ENCODE measurements at places on chromosomes 11 and 22.

DNA sequence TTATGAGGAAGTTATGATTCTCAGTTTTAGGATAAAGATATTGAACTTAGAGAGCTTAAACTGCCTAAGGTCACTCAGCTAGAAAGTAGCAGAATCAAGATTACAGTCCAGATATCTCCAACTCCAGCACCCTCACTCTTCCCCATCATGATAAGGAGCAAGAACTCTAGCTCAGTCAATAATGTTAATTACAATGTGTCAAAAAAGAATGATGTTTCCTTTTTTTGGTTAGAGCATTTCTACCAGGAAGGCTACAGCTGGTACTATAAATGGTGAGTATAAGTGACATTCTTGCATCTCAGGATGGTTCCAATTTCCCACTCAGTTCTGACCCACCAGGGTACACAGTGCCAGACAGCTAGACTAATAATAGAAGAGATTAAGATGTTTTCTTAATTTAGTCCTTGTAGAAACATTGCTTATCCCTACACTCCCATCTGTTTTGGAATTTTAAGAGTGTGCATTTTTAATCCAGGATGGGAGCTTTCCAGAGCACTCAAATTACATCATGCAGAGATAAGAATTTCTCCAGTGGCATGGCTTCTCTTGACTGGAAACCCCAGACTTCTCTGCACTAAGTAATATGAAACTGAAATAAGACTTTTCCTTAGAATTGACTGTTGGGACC, 21.6 kb upstream of the BBOX1 start:
- DNase-seq: no peak

GRCh38 chr11:69562816-69563215, 78.1 kb upstream of the CCND1 start:
- DNase-seq: no peak

DNA sequence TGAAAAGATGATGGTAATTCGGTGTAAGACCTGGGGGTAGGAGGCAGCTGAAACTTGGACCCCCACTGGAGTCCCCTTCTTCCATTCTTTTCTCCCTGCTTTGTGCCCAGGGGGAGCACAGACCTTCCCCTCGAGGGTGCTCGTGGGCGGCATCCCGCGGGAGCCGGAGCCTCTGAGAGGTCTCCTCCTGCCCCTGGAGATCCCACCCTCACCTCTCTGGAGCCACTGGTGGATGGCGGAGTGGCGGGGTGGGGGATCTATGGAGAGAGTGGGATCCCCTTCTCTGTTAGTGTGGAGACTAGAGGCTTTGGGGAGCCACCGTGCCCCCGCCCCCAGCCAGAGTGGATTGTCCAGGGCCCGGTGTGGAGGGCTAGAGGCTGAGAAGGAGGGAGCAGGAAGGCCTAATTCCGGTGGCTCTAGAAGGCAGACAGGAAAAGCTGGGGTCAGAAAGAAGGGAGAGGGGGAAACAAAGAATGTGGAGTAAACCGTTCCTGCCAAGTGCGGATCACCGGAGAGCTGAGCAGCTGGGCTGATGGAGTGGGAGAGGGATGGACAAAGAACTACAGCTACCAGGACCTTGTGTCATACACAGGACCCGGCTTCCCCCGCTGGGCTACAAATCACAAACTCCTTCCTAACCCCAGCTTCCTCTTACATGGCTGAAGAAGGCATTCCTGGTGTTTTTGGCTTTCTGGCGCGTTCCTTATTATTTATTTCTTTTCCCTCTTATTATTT, 41.9 kb downstream of the KCNJ1 start:
- no peak for DNase-seq

DNA sequence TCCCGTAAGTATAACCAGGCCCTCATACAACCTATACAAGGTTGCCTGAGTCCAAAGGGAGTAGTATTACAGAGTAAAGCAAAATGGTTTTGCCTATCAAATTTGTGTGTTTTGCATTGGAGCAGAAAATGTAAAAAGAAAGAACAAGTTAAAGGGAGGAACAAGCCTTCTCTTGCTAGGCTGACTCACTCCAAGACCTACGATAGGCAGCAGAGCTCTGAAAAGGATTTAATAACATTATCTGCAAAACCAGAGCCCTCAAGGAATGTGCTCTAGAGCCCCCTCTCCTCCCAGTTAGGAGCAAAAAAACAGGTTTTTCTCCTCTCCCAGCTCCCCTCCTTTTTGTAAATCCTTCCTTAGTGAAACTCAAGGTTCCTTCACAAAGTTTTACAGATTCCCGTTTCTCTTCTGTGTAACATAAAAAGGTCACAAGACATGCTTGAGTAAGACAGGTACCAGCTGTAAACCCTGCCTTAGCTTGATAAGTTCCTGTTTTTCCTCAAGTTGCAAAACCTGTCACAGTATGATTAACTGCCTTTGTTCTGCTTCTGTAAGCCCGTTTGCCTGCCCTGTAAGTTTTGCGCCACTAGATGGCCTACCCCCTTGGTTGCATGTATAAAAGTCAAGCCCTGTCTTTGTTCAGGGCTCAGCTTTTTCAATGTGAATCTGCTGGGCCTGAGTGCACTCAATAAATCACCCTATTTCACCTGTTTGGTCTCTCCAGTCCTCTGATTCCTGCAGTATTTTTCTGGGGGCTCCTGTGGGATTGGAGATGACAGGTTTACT, 498.2 kb downstream of the KCNA4 start:
- no peak for DNase-seq

DNA sequence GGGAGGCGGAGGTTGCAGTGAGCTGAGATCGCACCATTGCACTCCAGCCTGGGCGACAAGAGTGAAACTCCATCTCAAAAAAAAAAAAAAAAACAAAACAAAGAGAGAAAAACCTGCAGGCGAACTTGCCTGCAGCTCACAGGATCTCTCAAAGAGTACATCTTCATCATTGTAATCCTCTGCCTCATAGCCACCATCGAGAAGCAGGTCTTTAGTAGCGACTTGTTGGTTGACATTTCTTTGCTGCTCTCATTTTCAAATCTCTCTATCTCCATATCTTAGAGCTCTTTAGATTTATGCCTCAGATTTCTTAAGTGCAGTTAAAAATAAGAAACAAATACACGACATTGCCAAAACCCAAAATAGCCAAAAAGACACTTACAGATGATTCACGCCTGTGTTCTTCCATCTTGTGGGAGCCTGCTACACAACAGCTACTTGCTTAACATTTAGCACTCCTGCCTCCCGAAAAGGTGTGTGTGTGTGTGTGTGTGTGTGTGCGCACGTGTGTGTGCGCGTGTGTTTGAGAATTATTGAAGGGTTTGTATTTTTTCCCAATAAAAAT, 14.6 kb downstream of the FAM227A start:
- DNase-seq: no peak

- peak; percentile 62 for DNase-seq
Measured at GRCh38 chr22:24951942-24952836, at the start of gene KIAA1671. Gene KIAA1671 (plus strand): TSS chr22:24952716. CDS start chr22:25028000, 75,284 bp downstream.

DNA sequence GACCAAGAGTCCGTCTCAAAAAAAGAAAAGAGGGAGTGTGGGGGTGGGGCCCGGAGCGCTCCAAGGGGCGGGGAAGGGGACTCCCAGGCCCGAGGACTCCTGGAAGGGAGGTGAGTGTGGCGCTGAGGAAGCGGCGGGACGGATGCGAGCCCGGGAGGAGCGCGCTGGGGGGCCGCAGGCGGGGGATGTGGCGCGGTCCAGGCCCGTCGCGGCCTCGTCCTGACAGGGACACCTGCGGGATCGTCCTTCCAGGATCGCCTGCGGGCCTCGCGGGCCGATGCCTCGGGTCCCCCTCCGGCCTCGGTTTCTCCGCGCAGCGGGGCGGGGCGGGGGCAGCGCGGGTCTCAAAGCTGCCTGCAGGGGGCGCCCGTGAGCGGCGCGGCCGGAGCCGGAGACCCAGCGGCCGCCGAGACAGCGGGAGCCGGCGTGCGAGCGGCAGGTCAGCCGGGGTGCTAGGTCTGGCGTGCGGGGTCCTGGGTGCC, 3.8 kb upstream of the ADORA2A start:
- no peak for DNase-seq

GRCh38 chr22:44814266-44815098, 62.1 kb downstream of the ARHGAP8 start:
- DNase-seq: no peak

DNA sequence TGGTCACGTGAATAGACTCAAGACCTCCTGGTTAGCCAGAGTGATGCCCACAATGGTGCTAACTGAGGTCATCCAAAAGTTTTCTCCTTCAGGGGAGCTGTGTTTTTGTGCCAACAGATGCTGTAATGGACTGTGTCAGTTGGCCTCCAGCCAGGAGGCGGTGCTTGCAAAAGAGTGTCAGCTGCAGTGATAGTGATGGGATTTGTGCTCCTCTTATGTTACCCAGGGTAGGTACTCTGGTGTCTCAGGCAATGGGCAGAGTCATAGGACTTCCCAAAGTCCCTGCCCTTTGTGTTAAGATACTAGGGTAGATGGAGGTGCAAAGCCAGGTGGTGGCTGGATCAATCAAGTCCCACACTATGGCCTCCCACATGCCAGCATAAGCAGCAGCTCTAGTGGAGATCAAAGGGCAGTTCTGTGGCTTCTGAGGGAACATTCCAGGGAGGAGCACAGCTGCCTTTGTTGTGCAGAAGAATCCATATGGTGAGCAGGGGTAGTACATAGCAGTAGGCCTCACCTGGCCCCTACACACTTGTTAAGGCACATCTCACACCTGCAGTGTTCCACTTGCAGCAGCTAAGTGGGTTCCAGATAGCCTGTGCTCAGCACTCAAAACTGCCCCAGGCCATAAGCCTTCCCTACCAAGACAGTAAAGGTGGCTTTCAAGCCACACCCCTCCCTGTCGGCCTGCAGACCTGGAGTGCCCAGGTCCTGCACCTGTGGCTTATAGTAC, 9.4 kb upstream of the FANCF start:
- no peak for DNase-seq

GRCh38 chr11:27293515-27294417, 69.2 kb downstream of the CCDC34 start:
- no peak for DNase-seq

DNA sequence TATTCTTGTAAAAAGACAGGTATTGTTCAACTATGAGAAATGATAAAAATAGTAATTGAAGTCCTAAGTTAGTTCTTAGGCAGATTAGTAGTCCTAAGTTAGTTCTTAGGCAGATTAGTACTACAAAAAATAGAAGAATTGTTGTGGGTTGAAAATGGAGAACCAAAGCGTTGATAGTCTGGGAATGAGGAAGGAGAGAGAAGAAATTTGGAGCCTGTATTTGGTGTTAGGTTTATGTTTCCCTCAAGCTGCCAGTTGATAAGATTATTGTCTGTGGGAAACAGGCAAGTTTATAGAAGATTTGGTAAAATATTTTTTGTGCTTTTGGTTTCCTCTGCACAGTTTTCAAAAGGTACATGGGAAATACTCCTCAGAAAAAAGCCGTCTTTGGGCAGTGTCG, 3.6 kb downstream of the BCO2 start:
- no peak for DNase-seq

- DNase-seq: no peak
Measured at GRCh38 chr11:47003180-47003877, 66.8 kb downstream of the CSTPP1 start.

GRCh38 chr11:112881461-112881860, 79.8 kb upstream of the NCAM1 start:
- peak; percentile 27 for DNase-seq

DNA sequence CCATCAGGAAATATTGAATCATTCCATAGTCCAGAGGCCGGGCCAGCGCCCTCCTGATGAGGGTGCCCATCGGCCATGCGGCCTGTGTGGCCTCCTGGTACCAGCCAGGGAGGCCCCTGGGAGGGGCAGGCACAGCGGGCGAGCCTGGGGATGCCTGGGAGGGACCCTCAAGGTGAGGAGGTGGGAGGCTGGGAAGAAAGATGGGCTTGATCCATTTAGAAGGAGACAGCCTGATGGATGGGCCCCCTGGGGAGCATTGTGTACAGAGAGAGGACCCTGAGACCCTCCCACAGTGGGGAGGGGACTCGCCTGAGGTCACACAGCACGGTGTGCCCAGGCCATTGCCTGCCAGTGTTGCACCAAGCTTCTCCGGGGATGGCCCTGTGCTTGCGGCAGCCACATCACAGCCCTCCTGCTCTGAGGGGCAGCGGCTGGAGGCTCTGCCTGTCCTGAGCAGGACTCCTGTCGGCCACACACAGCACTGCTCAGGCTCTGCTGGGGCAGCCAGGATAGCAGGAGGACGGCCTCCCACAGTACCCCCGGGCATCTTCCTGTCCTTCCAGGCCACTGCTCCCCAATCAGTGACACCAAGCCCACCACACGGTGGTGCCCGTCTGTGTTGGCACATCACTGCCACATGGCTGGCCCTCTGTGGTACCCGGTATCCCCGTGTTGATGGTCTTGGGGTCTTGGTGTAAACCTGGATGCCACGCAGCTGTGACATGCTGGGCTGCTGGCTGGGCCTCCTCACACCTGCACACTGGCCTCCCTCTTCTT, 290.0 kb downstream of the TBC1D22A start:
- no peak for DNase-seq

DNA sequence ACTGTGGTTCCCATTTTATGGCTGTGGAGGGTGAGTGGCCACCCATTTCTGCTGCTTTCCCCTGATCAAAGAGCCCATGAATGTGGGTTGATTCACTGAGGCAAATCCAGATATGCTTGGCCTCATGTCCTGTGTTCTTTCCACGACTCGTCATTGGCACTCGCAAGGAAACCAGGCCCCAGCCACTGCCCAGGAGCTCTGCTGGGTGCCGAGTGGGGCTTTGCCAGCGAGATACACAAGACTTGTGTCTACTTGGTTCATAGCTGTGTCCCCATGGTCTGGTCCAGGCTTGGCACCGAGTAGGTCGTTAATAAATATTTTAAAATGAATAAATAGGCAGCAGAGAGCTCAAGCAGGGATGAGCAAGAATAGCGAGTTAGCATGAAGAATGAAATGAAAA, 1291.5 kb downstream of the TBC1D22A start:
- DNase-seq: no peak

GRCh38 chr11:76677458-76677765, 6.9 kb upstream of the LRRC32 start:
- no peak for DNase-seq

DNA sequence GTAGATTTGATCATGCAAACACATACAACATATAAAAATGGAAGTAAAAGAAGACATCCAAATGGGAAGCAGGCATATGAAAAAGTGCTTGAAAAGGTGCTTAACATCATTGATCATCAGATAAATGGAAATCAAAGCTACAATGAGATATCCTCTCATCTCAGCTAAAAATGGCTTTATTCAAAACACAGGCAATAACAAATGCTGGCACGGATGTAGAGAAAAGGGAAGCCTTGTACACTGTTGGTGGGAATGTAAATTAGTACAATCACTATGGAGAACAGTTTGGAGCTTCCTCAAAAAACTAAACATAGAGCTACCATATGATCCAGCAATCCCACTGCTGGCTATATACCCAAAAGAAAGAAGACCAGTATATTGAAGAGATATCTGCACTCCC, 549 bp upstream of the TCN1 start:
- no peak for DNase-seq

GRCh38 chr22:31773416-31773815, 19.6 kb downstream of the DEPDC5 start:
- DNase-seq: no peak

- no peak for DNase-seq
Measured at GRCh38 chr11:14542324-14542723, 22.1 kb upstream of the PSMA1 start.

Data from NCI-H187 (cell line).